ENCODE measurements at places on chromosomes 11 and 22. TPM values are rescaled to one million over a fixed set of nuclear protein-coding genes. Genes with fewer than 3 reads are reported as not detected.

DNA sequence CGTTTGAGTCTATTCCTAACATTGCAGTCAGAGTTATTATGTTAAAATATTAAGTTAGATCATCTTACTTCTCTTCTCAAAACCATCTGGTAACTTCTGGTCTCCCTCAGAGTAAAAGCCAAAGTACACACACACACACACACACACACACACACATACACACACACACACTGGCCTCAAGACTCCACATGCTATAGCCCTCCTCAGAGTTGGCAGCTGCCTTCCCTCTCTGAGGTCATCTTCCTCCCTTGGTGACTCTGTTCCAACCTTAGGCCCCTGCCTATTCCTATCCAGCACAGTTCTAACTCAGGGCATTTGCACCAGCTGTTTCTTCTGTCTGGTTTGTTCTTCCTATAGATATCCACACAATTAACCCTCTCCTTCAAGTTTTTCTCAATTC is 272.0 kb upstream of the SESN3 start:
- DNase-seq = no peak

DNA sequence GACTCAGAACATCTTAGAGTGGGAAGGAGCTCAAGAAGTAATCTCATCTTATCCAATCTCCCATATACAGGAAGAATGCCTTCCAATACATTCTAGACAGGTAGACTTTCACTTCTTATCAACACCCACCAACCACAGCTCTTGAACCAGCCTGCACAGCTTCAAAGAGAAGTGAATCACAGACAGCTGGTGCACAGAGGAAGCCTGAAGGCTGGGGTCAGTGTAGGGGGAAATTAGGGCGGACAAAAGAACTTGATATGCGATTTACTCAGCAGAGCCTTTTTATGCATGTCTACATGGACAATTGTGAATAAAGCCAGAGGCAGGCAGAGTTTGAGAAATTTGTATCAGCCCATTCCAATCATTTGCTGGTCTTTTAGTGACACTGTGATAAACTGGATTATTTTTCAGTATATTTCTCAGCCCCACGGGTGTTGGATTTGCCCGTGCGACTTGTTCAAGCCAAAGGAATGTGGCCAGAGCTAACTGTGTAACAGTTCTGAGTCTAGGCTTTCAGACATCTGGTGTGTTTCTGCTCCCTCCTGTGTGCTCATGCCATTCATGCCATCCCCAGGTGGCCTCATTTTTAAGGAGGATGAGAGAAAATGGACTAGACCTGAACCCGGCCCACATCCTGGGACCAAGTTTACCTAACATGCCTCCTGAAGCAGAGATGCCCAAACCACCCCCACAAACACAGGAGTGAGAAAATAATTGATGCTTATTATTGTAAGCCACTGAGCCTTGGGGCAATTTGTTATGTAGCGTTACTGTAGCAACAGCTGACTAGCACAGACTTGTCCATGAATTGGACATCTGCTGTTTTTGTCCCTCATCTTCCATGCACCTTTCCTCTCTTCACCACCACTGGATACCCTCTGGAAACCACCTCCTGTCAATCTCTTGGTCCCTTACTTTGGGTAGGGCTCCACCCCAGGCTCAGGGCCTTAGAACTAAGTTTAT is 137.5 kb upstream of the HSD17B12 start:
- no peak for DNase-seq

DNA sequence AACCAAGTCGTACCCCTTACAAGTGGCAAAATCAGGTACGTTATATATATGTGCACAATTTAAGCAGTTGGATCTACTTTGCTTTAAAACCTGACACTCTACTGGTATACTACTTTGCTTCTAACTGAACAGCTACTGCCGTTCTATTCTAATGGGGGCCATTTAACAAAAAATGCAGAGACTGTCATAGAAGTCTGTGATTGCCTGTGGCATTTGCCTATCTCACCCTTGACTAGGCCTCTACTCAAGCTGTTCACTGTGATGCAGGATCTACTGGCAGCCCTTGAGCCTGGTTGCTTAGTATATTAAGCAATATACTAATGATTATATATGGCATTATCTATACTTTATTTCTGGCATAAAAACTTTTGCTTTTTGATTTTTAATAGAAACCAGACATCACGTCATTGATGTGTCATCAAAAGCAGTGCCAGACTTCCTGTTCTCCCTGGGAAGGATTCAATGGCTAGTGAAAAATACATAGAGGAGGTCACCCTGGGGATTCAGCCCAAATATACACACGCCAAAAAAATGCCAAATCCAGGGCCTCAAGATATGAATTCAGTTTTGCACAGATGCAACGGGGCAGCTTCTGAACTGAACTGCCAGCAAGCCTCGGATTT is 40.0 kb upstream of the FIBIN start:
- DNase-seq = no peak

- no peak for DNase-seq
Observed at GRCh38 chr11:102528618-102529017, 1.9 kb downstream of the MMP7 start.

GRCh38 chr11:118086913-118087768 is at the start of gene SMIM35:
Gene SMIM35 (minus strand): TSS chr11:118086963. CDS start chr11:118086757, 206 bp downstream.
- no peak for DNase-seq

DNA sequence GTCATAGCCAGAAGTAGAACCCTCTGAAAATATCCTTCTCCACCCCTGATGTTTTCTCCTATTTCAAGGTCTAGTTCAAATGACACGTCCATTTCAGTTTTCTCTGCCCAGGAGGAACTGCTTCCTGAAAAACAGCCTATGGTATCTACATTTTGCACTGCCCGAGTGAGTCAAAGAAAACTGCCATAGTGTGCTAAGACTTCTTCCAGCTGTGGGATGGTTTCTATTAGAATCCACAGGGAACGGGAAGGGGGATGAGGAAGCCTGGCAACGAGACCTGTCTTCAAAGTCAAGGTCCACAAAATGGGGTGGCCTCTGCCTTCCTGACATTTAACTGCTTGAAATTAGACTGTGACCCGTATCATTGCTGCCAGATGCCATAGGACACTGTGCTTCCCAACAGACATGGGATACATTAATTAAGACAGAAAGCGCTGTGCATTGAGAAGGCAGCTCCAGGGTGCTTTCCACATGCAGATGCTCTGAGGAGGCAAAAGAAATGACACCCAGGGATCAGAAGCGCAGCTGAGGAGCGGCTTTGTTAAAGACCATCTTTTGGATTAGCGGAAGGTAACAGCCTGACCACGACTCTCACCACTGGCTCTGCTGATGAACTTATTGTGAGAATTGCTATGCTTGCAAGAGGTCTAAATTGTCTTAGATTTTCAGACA is 39.4 kb upstream of the NUP50 start:
- DNase-seq = no peak

GRCh38 chr22:47547239-47547661 is 784.8 kb downstream of the TBC1D22A start:
- no peak for DNase-seq

DNA sequence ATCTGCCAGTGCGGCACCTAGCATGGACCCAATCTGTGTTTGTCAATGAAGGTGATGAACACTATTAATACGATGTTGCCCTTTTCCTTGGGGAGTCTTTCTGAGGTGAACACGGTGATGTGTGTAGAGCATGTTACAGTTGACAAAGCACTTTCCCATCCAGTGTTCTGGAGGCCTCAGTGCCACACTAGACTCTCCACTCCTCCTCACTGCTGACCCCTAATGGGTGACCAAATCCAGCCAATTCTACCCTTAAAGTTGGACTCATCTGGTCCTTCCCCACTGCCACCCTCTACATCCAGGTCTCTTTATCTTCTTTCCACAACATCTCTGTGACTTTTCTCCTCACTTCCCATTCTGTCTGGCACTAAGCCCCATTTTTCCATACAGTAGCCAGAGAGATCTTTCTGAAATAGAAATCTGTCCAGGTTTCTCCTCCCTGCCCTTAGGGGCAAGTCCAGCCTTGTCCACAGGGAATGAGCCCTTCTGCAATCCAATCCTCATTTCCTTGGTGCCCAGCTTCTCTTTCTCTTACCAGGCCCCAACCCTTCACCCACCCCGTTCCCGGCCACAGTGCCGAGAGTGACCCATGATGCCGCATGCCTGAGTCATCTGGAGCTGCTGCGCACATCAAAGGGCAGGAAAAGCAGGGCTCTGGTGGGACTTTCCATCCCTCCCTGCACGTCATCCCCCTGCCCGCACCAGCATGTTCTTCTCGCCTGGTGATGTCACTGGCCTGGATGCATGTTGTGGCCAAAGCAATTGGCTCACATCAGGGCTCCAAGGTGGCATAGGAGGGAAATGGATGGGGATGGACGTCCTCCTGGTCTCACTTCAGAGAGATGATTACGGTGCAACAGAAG is 64.2 kb downstream of the RASSF10 start:
- DNase-seq = no peak

- DNase-seq = no peak
Observed at GRCh38 chr22:32991353-32992101, 66.7 kb downstream of the SYN3 start.

DNA sequence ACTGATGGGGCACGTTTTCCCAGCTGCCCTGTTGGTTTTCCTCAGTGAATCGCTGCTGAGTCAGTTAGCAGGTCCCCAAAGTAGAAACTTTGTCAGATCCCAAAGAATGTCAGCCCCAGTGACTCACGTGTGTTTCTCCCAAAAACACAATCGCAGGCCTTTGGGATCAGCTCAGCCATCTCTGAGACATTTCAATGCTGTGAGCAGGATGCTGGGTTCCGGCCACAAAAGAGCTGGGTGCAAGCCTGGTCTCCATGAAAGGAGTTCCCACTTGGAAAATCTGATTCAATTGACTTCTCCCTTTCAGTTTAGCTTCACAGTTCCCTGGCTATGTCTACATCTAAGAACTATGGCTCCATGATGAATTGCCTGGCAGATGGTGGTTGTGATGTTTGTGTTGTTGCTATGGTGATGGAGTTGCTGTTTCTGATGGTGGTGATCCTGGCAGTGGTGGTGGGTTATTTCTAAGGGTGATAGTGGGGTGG is 28.0 kb downstream of the MYEOV start:
- DNase-seq = peak; percentile 27

DNA sequence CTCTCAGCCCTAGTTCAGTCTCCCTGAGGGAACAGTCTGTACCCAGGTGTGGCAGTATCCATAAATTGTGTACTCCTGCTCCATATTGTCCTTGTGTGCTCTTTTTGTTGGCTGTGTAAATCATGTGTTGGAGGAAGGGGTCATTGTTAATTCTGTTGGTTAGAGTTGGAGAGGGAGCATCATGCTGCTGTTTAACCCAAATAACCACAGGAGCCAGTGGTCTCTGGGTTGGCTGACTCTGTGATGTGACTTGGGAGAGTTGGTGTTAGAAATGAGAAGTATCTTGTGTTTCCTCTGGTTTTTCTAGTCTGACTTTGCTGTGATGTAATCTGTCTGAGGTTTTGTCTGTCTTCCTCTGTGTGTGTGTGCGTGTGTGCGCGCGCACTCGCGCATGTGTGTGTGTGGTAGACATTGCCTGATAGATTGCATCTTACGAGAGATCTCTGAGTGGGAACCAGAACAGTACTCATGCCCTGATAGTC is 30.5 kb downstream of the CTNND1 start:
- no peak for DNase-seq

- DNase-seq = peak; percentile 81
Observed at GRCh38 chr11:113045146-113045545, 83.9 kb downstream of the NCAM1 start.

GRCh38 chr11:84580428-84580827 is 1046.7 kb downstream of the DLG2 start:
- DNase-seq = no peak

- no peak for DNase-seq
Observed at GRCh38 chr11:64144587-64145472, 21.1 kb downstream of the MACROD1 start.

DNA sequence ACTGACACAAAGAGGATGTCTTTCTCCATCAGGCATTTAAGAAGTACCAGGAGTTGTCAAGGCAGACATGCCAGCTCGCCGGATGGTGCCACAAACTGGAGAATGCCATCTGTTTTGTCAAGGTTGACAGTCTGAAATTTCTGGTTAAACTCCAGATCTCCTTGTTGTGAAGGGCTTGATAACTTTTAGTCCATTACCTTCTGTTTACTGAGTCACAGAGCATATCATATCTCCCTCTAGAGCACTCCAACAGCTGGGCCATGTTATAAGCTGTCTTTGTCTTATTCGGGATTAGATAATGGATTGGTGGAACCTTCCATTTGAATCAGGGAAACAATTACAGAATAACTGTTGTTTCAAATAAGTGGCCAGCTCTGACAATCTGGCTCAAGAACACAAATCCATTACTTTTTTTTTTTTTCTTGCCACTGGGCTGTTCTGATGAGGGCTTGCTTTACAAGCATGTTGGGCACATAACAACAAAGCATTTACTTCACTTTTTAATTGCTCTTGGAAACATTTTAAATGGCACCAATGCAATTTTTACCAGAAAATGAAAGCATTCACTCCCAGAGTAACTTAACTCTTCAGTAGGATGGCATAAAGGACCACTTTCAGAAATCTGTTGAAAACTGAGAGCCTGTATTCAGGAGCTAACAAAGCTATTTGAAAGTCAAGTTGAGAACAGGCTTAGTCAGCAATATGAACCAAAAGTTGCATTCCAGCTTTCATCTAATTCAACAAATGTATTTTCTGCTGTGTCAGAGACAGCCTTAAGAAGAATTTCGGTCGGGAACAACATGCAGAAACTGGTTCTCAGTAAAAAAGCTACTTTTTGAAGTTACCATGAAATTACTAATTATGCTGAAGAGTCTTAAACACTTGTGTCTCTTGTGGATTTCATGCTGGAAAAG is 227.6 kb upstream of the PITPNB start:
- no peak for DNase-seq

DNA sequence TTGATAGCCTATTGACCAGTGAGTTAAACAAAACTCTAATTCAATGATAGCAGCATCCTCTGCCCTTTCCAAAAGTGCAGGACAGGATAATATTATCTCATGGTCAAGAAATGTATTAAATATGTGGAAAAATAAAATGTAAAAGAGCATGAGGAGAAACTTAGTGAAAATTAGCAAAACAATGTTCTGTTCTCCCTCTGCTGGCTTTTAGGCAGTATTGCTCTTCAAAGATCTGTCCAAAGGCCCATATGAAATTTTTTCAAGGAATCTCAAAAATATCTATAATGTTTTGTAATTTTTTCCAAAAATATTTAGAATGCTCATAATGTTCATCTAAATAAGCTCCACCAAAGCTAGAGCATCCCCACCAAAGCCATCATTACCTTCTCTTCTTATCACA is 8.3 kb upstream of the ARL14EP start:
- DNase-seq = no peak

Gene LRRC10B
- total RNA-seq = 0.61 TPM

Gene INS
- total RNA-seq = not detected

Gene SNX32
- 2.8 TPM for total RNA-seq

Gene PHOX2A
- 0.92 TPM for total RNA-seq

Gene PHLDA2
- total RNA-seq = 5.1 TPM

Gene THY1
- 19.3 TPM for total RNA-seq

Gene PANX3
- not detected for total RNA-seq

Gene ANKK1
- not detected for total RNA-seq

Gene RAB3IL1
- 14.0 TPM for total RNA-seq
